ENCODE measurements at places on chromosomes 11 and 22.

DNA sequence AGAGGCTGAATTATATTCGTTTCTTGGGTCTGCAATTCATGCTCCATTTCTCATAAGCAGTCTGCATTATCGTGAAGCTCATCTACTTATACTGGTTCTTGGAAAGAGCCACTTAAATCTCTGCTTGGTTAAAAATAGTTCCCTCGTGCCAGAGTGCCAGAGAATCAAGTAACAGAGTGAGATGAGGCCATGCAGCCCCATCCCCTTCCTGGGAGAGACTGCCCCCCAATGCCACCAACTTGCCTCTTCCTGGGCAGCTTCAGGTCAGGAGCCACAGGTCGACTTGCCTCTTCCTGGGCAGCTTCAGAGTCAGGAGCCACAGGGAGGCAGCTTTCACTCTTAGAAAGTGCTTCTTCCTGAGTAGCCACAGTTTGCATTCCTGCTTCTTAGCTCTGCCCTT is 223.9 kb upstream of the ZBED5 start:
- no peak for DNase-seq

DNA sequence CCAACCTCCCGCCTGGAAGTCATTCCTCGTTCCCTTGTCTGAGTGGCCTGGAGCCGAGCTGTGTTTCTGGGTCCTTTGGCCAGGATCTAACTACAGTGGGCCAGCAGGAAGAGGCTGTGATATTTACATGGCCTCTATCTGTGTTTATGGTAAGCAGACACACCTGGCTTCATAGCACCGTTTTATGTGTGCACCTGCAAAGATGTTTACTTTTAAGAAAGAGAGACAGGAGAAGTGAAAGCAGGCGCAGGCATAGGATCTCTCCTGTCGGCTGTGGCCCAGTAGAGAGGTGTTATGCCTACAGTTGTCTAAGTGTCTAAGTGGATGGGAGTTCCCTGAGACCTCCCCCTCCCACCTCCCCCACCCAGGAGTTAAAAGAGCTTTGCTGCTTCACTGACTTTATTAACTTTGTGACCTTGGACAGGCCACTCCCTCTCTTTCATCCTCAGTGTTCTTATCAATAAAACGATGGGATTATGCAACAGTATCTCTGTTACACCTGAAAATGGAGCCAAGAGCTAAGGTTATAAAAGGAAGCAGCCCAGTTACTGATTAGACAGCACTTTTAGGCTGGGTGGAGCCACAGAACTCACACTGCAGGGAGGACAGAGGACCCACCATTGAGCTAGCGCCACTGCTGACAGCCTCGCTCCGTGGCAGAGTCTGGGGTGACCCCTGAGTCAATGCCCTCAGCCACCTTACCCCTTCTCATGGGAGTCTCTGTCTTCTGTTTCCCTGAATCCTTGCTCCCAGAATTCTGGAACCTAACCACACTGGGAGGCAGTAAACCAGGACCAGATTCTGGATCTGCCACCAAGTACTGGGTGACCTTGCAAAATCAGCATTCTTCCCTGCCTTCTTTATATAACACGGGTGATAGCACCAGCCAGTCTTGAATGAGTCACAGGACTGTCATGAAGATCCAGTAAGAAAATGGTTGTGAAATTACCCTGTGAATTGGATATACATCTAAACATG is 22.0 kb downstream of the ST14 start:
- DNase-seq: no peak

GRCh38 chr11:96114178-96115064 is 190.5 kb upstream of the MTMR2 start:
- DNase-seq: no peak

DNA sequence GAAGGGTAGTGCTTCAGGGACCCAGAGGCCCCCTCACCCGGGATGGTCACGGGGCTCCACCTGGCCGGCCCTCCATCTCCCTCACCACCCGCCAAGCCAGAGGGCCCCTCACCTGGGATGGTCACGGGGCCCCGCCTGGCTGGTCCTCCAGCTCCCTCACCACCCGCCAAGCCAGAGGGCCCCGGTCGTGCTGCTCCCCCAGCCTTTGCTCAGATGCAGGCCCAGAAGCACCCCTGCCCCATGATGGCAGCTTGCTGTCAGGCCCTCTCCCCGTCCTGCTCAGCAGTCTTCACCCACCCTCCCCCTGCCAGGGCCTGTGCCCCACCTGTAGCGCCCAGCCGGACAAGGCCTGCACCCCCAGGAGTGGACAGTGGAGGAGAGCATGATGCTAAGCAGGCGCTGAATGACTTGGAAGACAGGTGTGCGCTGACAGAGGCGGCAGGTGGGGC is 7.3 kb downstream of the DENND6B start:
- DNase-seq: no peak

DNA sequence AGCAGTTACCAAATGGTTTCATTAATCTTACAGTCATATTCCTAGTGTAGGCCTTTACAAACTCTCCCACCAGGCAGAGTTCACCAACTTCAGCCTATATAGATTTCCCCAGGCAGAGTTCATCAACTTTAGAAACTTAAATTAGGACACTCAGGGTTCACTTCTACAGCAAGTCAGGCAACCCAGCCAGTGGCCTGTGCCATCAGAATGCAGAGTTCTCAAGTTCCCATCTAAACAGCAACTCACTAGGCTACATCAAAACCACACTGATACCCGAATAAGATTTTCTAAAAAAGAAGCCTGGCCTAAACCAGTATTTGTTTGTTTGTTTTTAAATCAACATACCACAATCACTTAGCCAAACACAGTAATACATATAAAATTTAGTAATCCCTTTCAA is 33.7 kb downstream of the PICALM start:
- DNase-seq: no peak

GRCh38 chr11:93033093-93033492 is 63.6 kb downstream of the MTNR1B start:
- no peak for DNase-seq

DNA sequence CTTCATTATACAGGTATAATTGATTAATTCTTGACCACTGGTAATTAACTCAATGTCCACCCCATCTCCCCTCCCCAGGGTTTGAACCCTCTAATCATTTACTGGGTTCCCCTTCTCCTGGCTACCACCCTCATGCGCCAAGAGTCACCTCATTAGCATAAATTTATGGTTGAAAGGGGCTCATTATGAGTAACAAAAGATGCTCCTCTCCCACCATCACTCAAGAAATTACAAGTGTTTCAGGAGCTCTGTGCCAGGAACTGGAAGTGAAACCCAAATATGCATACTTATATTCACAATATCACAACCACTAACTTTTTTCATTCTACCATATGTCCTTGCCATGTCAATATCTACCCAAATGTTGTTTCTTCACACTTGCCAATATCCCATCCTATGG is 7.8 kb upstream of the STIP1 start:
- no peak for DNase-seq

GRCh38 chr11:12941671-12942070 is 67.4 kb upstream of the RASSF10 start:
- DNase-seq: no peak

GRCh38 chr11:65501472-65502273 is 2.8 kb downstream of the MALAT1 start:
- DNase-seq: no peak

DNA sequence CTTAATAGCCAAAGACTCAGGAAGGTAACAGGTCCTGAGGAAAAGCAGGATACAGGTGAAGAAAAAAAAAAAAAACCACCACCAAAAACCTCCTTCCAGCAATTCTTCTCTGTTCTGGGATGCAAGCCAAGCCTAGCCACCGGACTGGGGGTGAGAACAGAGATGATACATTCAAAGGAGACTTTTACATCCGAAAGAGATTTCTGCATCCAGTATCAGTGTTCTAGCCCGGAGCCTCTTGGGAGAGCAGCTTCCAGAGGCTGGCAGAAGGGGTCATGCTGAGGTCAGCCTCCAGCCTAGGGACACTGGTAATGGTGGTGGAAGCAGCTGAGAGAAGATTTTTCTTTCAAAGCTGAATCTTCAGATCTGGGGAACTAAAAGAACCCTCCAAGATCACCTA is 76.2 kb downstream of the KCNC1 start:
- no peak for DNase-seq

GRCh38 chr11:92670308-92670890 is 299.1 kb upstream of the MTNR1B start:
- DNase-seq: no peak

DNA sequence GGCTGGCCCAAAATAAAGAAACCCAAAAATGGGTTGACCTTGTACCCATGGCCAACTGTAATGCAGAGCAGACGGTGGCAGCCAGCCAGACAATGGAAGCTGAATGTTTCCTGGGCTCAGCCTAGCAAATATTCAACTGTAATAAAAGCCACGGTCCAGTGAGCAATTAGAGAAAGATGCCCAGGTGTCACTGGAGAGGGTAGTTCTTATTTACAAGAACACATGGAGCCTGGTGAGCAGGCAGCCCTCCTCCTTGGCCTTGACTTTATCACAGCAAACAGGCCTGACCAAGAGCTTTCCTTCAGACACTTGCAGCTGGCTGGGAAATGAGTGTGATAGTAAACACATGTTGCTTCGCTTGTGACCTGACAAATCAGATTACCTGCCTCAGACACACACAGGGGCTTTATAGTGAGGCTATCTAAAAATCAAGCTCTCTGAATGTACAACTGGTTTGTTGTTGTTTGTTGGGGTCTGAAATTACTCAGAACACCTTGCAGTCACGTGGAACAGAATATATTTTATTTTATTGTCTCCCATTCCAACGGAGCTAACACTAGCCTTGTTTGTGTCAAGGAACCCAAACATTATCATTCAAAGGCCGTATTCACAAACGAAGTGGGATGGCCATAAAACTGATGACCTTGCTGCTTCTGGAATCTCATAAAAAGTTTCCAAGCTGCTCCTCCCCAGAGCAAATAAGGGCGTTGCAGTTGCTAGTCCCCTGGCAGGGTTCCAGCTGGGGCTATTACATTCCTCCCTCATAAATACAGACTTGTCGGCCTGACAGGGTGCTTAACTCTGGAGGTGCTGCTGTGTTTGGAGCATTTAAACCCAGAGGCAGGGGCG is 161.1 kb downstream of the BBOX1 start:
- no peak for DNase-seq

- no peak for DNase-seq
Measured at GRCh38 chr11:13311570-13311969, 34.0 kb downstream of the BMAL1 start.

DNA sequence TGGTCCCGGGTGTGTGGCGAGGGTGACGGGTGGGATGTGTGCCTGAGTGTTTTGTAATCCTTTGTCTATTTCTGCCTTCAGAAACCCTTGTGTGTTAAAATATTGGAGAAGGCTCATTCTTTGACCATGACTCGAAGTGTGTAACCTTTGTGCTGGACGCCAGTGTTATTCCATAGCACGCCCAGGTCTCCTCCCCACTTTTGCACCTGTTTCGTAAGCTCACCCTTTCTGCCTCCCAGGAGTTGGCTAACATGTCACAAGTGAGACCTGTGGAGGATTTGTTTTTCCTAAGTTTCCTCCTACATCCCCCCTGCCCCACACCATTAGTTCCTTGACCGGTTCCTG is 382 bp downstream of the C11orf54 start:
- no peak for DNase-seq

DNA sequence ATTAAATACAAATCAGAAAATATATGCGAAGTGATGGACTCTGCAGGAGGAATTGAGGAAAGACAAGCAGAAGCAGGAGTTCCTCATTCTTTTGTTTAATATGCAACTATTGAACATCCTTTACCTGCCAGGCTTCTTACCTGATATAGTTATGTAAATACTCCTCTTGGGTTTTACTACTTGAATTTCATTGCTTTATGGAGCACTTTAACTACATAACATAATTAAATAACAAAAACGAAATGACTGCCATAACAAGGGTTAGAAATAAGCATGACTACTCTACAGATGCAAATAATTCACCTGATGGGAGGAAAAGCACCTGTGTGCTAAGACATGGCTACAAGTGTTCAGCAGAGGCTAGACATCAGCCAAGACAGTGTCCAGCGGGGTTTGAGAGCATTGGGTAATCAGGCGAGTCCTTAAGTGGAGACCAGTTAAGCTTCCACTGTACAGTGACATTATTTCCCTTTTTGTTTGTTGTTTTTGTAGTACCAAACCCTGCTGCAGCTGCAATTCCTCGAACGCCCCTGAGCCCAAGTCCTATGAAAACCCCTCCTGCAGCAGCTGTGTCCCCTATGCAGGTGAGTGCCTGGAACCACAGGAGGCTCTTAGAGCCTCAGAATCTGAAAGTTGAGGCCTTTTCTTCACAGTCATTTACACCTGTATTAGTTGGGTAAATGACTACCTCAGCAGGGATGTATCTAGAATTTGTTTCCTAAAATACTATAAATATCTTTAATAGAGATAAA is 67.4 kb downstream of the SPECC1L start:
- no peak for DNase-seq

DNA sequence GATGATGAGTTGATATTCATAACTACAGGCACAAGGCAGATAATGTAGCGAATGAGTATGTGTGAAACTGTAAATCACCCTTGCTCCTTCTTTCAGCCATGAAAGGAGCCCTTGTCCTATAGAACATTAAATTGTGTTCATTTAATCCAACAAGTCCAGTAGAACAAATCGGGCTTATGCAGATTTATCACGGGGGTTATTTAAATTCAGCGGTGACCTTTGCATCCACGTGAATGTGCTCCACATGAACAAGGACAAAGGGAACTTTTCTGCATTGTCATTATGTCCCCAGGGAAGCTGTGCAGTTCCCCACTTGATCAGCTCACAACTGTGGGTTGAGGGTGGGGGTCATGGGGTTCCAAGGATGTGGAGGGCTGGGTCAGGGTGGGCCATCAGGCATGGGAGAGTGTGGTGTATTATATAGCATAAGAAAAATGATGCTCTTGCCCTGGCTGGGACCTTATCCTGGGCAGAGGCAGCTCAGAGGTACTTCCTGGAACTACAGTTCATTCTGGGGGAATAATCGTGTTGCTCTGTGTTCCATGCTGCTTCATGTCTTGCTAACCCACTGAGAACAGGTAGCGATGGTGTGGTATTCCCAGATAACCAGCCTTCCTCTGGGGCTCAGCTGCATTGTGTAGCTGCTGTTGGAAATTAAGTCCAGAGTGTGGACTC is 306.6 kb downstream of the FAT3 start:
- DNase-seq: no peak

GRCh38 chr11:112404112-112404511 is 143.5 kb upstream of the PLET1 start:
- no peak for DNase-seq

- DNase-seq: no peak
Measured at GRCh38 chr11:212150-213100, 4.9 kb downstream of the RIC8A start.

DNA sequence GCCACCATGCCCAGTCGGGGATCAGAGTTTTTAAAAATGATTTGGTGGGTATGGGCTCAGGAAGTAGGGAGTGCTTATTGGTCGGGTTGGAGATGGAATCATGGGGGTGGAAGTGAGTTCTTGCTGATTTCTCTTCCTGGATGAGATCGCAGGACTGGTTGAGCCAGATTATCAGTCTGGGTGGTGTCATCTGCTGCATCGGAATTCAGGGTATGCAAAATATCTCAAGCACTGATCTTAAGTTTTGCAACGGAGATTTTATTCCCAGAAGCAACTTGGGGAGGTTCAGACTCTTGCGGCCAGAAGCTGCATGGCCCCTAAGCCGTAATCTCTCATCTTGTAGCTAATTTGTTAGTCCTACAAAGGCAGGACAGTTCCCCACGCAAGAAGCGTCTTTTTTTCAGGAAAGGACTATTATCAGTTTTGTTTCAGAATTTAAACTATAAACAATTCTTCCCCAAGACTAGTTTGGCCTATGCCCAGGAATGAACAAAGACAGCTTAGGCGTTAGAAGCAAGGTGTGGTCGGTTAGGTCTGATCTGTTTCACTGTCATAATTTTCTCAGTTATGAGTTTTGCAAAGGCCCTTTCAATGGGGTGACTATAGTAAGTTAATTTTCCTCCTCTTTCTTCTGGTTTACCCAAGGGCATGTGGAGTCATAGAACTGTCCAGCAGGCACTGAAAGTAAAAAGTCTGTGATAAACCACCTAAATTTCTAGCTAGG is 1.4 kb upstream of the PIWIL3 start:
- DNase-seq: no peak

All from stimulated activated CD4-positive, alpha-beta T cell treated with anti-CD3 and anti-CD28 coated beads, TNF-alpha, amount 100 ng/mL, for 24 hours (primary cell).